ENCODE measurements at places on chromosomes 1 and 21. TPM values are rescaled to one million over a fixed set of nuclear protein-coding genes. Genes with fewer than 3 reads are reported as not detected.

Gene HPCAL4
- total RNA-seq, result not detected

Gene DISP3
- not detected for total RNA-seq

Gene ETNK2
- total RNA-seq, result 8.3 TPM

Gene GBP3
- 4.6 TPM for total RNA-seq

Gene MAGI3
- total RNA-seq, result 6.7 TPM

Gene GNB1
- total RNA-seq, result 138 TPM

Gene EPHX1
- total RNA-seq, result 13.8 TPM

Gene KIFAP3
- 15.3 TPM for total RNA-seq

Gene CCDC17
- total RNA-seq, result under 0.01 TPM

Gene OR2T11
- total RNA-seq, result not detected

Gene PTGFRN
- total RNA-seq, result 7.0 TPM
